ENCODE measurements at places on chromosomes 2 and 18.

GRCh38 chr2:236127010-236127409 lies 41.2 kb downstream of the GBX2 start:
- DNase-seq: no peak

- no peak for DNase-seq
Measured at GRCh38 chr18:58241026-58241679, 197.1 kb downstream of the NEDD4L start.

GRCh38 chr18:46250084-46250811 lies 146.1 kb downstream of the HAUS1 start:
- no peak for DNase-seq

DNA sequence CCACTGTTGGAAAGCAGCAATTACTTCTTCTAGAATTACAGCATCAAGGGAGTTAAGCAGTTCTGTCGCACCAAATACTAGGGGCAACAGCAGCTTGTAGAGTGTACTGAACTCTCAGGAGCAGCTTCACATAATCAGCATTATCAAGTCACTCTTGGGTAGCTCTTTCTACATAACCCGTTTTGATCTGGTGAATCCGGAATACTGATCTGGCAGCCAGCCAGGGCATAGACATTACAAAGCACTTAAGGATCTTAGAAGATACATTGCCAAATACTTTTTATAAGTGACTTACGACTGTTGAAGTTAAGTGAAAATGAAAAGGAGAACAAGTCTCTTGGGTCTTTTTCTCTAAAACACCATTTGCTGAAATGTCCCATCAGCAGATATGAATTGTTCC lies 73.2 kb upstream of the NETO1 start:
- DNase-seq: no peak

DNA sequence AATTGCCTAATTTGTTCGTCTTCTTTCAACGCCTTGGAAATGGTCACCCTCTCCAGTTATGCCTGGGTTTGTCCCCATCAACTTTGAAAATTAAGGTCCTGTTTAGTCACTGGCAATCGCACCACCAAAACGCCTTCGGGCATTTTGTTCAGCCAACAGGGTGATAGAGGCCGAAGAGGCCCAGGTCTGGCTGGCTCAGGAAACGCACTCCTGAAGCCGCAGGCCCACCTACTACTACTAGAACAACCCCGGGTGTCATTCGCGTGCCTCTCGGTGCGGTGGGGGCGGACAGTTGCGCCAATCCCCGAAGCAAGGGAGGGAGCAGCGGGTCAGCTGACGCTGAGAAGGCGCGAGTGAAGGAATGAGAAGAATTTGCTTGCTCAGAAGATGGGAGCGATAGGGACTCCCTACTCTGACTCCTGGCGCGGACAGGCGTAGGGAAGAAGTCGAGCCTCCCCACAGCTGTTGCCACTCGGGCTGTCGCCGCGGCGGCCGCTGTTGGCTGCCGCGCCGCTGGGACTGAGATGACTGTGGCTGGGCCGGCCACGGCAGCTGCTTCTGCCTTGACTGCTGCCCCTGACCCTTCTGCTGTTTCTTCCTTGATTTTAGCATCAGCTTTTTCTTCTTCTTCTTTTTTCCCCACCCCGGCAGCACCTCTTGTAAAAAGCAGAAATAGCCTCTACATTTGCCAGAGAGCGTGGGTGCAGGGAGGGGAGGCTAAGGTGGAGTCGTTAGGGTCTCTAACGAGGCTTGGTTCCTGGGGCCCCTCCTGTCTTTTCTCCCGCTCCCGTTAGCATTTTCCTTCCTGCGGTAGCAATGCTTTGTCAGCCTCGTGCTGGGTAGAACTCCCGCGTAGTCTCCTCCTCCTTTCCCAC lies 387.6 kb downstream of the FIGN start:
- no peak for DNase-seq

DNA sequence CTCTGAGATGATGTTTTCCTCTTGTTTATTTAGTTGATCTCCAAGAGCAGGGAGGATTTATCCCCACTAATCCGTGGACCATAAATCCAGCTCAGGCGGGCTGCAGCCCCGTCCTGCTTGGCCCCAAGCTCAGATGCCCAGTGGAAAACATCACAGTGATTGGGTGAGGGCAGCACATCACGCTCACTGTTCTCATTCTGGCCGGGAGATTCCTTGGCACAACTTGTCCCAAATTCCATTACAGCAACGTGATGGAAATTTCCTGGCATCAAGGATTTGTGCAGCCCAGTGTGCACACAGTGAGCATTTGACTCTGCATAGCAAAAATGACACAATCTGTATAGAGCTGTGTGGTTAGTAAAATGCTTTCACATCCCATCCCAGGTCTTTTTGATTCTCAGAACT lies 96.8 kb downstream of the VAPA start:
- DNase-seq: no peak

DNA sequence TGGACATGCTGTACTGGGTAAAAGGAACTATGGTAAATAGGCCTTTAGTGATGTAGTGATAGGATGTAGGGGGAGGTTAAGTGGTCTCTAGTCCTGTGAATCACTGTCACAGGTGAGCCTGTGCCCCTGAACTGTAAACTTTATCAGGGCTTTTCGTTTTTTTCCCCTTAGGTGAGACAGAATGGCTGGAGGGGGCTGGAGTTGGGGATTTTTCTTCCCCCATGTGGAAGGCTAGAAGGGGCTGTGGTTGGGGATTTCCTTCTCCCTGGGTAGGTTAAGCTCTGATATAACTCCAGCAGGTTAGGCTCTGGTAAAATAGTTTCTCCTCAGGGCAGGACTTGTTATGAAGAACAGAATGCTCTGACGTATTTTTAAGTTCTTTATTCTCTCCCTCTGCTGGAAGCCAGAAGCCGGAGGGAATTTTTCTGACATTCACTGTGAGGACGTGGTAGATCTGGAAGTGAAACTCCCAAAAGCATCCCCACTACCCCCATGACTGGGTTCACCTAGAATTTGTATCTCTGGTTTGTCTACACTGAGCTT lies 28.5 kb downstream of the PIKFYVE start:
- DNase-seq: no peak

GRCh38 chr2:213220967-213221603 lies 63.2 kb upstream of the SPAG16 start:
- DNase-seq: no peak

DNA sequence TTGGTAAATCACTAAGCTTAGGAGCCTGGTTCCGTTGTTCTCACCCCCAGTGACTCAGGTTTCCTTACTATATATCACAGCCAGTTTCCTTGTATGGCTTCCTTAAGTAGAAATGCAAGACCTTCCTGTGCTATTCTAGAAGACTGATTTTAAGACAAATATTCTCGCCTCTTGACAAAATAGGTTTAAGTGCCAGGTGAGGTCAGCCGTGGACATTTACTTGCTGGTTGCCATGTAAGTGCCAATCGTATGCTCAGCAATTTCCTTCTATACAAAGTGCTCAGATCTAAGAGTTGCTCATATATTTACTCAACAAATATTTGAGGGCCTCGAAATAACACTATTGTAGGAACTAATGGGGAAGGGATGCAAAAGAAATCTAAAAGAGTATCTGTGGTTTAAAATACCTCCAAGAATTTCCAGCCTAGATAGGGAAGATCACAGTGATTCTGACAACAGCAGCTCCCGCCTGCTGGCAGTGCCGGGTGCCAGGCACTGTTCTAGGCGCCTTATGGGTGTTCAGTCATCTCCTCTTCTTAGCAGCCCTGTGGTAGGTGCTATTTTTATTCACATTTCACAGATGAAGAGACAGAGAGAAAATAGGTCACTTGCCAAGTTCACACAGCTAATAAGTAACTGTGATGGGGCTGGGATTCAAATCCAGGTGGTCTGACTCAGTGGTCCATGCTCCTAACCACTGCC lies 95.3 kb upstream of the B3GNT7 start:
- no peak for DNase-seq

DNA sequence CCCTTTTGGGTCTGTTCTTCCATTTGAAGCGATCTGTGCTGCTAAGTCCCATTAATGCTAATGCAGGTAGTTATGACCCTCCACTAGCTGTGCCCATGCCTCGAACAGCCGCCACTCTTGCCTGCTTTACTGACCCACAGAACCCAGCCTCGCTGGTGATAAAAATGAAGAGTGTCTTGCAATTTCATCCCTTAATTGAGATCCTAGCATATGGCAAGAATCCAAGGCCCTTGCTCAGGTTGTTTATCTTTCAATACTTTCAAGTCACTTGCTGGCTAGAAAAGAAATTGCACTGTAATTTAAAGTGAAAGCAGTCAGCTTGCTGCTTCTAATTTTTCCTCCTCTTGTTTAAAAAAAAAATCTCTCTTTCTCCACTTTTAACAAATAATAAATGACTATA lies 73.6 kb downstream of the ZNF521 start:
- no peak for DNase-seq

DNA sequence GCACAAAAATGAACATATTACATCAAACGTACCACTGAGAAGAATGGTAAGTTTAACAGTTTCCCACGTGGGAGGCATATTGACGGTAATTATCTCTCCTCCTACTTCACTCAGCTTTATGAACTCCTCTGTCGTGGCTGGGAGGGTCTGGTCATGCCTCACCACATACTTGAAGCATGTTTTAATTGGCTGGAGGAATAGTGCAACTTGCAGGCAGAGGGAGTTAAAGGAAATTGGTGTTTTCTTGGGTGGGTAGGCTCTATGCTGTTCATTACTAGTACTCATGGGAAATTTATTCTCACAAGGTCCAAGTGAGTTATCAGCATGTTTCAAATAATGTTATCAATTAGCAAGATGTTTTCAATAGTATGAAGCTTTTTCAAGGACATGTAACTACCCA lies 767.0 kb downstream of the PLCL1 start:
- DNase-seq: no peak

DNA sequence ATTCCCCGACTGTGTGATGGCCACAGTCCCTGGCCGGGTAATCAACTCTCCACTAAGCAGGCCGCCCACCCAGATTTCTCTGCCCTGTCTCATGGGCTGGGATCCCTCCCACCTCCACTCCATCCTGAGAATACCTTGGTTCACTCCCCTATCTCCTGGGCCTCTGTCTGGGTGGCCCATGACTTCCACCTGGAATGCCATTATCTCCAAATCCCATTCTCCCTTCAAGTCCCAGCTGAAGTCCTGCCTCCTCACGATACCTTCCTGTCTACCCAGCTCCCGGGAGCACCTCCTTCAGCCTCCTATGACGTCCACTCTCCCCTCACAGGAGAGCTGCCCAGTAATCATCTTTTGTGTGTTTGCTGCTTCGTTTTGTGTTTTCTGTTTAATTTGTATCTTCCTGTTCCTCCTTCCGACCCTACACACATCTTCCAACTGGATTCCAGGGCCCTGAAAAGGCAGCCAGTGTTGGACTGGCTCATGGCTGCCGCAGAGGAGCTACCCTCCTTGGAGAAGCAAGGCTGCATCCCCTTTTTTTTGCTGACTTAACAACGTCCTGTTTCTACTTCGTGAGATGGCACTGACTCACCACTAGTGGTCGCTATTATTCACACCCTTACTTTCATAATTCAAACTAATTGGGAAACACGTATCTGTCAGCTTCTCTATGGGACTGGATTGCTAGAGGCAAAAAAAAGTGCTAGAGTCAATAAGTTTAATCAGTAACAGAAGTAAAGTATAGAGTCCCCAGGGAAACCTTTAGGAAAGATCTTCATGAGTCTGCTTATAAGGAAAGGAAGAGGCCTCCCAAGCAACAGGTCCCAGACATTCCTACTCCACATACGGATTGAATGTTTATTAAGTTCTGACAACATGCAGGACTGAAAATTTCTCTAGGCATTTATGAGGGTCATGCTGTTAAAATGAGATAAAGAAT lies 171.9 kb upstream of the GATA6 start:
- DNase-seq: no peak

- DNase-seq: peak; percentile 14
Measured at GRCh38 chr18:65146482-65147021, 604.3 kb upstream of the CDH7 start.

DNA sequence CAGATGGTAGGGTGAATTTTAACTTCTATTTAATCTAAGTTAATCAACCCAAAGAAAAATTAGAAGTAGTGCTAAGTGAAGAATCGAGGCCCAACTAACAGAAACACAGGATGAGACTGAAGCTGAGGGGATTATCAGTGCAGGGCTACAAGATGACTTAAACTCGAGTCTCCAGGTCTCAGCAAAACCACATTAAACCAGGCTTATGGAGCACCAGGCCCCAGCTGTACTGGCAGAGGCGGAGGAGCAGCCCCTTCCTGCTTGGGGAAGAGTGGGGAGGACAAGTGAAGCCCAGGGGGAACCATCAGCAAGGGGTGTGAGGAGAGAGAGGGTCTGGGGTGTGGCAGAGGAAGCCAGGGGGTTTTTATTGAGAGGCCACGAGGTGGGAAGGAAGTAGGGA lies 135.9 kb upstream of the EPAS1 start:
- no peak for DNase-seq

DNA sequence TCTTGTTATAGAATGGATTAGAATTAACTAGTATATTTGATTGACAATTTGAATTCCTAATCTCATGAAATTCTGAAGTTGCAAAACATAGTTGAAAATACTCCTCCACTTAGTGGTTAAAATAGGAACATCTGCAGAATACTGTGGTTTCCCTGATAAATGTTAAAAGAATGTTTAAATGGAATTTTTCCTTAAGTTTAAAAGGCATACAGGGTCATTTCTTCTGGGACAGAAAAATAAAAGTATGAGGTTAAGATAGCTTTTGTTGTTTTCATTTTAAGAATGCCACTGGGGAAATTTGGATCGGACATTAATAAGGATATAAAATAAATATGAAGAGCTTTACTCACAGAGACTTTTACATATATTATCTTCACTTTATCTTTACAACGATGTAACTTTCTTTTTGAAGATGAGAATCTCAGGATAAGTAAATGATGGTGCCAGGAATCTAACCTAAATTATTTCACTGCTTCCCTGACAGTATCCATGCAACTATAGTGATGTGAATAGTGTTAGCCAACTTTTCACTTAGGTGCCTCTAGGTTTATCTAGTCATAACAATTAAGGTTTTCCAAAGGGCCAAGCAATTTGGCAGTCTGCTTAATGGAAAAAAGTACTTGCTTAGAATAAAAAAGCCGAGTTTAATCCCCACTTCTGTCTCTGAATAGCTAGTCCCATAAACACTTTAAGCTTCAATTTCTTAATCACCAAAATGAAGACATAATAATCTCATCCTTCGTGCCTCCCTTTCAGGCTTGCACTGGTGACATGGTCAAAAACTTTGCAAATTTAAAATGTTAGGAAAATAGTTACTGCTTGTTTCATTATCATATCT lies 151.8 kb upstream of the STK17B start:
- DNase-seq: no peak

DNA sequence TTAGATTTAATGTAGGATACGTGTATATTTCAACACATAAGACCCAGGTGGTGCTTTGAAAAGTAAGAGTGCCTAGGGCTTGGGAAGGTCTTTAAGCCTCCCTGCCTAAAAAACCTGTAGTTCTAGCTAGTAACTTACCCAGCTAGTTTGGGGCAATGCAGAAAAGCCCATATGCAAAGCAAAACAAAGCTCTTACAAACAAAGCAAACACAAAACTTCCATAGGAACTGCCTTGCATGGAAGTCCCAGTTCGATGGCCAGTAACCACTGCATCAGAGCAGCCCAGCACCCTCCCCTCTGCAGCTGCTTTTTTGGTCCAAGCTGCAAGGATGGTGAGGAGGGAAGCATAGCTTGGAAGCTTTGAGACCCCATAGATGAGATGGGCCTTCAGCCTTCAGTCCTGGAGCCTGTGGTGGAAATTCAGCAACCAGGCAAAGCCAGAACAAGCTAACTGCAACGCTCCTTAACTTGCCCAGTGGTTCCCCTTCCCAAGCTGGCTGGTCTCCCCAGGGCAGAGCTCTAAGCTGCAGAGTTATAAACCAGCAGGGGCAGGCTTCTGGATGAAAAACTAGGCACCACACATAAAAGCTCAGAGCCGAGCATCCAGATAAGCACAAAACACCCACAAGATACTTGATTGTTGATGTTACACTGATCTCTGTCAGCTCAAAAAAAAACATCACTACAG lies 16.2 kb downstream of the C2orf76 start:
- DNase-seq: no peak

Data from NCI-H1930 (cell line).